ENCODE measurements at places on chromosomes 5 and 9.

DNA sequence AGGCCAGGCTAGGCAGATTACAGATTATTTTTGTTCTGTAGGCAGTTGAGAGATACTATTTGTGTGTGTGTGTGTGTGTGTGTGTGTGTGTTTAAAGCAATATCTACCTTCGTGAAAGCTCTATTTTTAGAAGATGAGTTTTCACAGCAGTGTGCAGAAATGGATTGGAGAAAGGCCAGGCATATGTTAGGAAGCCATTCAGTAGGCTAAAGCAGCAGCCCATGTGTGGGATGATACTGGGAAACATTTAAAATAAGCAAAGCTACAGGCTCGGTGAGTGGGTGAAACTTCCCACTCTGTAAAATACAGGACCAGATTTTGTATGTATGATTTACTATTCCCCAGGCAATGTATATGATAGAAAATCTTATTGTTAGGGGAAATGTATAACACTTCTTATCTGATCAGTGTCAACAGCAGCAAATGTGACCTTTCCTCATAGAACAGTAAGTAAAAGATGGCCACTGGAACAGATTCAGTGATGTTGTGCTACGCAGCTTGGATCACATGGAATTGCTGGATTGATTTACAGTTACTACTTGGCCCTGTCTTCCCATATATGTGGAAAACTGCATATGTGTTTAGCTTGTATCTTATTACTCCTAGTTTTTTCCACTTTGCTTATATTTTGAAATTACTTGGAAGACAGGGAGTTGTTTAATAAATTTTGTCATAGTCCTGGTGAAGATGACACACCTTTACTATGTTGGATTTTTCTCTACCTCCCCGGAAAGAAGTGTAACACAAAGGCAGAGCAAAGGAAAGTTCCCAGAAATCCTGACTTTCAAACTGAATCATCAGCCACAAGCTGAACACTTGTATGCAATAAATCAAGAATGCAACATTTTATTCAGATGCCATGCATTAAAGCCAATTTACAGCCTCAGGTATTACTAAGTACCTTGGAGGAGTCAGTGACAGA is 1077.7 kb upstream of the SEMA6A start:
- DNase-seq = no peak

DNA sequence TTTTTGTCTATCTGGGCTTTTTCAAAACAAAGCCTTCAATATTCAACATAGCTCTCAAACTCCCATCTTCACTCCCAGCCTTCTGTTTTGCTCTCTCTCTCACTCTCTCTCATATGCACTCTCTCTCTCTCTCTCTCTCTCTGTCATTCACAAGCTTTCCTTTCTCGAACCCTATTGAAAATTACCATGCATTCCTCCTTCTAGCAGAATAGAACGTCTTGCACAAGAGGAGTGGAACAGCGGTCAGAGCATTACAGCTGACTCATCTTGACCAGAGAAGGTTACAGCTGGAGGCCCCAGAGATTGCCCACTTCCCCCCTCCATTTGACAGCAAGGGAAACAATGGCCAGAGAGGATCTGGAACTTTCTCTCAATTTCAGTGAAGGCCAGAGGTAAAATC is 51.0 kb upstream of the LIFR start:
- DNase-seq = no peak

DNA sequence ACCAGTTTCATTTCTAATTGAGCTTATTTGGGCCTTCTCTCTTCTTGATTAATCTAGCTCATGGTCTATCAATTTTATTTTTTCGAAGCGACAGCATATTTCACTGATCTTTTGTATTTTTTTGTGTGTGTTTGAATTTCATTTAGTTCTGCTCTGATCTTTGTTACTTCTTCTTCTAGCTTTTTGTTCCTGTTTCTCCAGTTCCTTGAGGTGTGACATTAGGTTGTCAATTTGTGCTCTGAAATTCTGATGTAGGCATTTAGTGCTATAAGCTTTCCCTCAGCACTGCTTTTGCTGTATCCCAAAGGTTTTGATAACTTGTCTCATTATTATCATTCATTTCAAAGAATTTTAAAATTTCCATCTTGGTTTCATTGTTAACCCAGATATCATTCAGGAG is 67.3 kb downstream of the STRBP start:
- DNase-seq = no peak

- DNase-seq = no peak
Measured at GRCh38 chr9:116355153-116355921, 201.7 kb downstream of the PAPPA start.

GRCh38 chr9:22079873-22080341 is 70.8 kb upstream of the CDKN2B start:
- no peak for DNase-seq

DNA sequence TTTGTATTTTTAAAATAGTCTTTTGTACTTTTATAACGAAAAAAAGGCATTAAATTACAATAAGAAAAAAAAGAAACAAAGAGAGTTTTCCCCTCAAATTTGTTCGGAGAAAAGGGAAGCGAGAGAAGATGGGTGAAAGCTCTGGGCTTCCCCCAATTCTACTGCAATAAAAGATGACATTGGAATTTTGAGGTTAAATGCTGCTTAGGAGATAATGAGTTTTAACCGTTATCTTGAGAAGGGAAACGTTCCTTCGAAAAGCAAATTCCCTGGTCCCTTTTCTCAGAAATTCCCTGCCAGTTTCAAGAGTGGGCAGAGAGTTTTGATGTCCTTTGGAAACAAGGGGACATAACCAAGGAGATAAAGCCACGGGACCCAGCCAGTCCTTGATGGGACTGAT is 18.4 kb upstream of the ERGIC1 start:
- DNase-seq = no peak

- DNase-seq = no peak
Measured at GRCh38 chr5:102796498-102796897, 41.4 kb downstream of the PAM start.

DNA sequence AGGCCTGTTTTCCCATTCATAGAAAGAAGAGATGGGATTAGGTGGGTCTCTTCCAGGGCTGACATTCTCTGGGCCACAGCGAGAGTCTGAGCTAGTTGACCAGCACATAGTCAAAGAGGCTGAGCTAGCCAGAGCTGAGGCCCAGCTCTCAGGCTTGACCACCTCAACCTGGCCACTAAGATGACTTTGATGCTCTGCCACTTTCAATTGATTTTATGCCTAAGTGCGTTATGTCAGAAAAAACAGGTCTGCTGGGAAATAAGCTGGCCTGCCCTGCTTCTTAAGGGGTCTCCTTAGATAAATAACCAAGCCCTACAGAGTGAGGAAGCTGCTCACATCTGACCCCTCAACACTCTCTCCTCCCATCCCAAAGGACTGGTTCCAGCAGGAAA is 20.0 kb upstream of the RAB14 start:
- no peak for DNase-seq

- DNase-seq = no peak
Measured at GRCh38 chr5:166014256-166014655, 2277.2 kb upstream of the WWC1 start.

- no peak for DNase-seq
Measured at GRCh38 chr5:177507596-177508220, 1.9 kb downstream of the DOK3 start.

GRCh38 chr5:119333421-119333851 is 22.4 kb upstream of the TNFAIP8 start:
- no peak for DNase-seq

GRCh38 chr5:7398596-7399280 is 2.8 kb downstream of the ADCY2 start:
- DNase-seq = no peak

DNA sequence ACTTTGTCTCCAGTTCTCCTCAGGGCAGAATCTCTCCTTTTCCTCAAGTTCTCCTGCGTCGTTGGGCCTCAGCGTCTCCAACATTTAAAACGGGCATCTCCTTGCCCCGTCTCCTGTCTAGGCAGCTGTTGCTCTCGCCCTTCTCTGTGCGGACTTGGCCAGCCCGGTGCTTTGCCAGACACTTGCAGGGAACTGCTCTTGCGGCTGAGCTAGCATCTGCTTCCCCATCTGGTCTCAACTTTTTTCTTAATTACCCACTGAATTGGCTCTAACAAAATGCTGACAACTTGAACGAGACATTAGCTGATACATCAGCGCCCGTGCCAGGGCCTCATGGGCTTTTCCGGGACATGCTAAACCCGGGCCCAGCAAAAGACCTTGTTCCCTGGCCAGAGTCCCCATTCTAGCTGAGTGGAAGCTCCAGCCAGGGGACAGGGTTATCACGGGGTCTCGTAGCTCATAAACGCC is 25.1 kb downstream of the ZNF618 start:
- DNase-seq = no peak

GRCh38 chr9:111904026-111904425 is 7.4 kb downstream of the UGCG start:
- no peak for DNase-seq

GRCh38 chr5:76754668-76755078 is 38.7 kb downstream of the F2R start:
- no peak for DNase-seq

GRCh38 chr9:110996436-110997220 is 41.6 kb downstream of the LPAR1 start:
- DNase-seq = no peak
